ENCODE measurements at places on chromosomes 13 and 19.
A peak's percentile ranks its signal among the peaks of the same experiment; 100 is the strongest.

- no peak for DNase-seq
These were observed 15.8 kb downstream of the TLE2 start for GRCh38 chr19:3013263-3013725.

GRCh38 chr13:51960766-51961165 lies 50.5 kb downstream of the ATP7B start:
- no peak for DNase-seq

- no peak for DNase-seq
These were observed 28.7 kb downstream of the STK24 start for GRCh38 chr13:98548230-98548629.

DNA sequence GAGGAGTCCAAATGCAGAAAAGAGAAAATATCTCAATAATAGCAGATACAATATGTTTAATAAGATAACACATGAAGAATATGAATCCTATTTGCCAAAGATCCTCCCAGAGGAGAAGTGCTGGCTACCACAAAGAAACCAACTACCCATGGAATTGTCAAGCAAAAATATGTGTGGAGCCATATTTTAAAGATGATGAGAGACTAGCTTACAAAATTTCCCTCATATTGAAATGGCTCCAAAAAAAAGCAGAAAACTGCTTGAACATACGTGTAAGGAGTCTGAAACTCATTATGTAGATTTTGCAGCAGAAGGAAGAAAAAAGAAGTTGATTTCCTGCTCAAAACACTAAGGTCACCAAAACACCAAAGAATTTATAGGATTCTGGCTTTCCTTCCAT lies 94.2 kb downstream of the USP12 start:
- no peak for DNase-seq

- no peak for DNase-seq
These were observed 155.5 kb downstream of the CACNA1A start for GRCh38 chr19:13350759-13351158.

- no peak for DNase-seq
These were observed 7.6 kb upstream of the ERFL start for GRCh38 chr19:41935760-41936415.

DNA sequence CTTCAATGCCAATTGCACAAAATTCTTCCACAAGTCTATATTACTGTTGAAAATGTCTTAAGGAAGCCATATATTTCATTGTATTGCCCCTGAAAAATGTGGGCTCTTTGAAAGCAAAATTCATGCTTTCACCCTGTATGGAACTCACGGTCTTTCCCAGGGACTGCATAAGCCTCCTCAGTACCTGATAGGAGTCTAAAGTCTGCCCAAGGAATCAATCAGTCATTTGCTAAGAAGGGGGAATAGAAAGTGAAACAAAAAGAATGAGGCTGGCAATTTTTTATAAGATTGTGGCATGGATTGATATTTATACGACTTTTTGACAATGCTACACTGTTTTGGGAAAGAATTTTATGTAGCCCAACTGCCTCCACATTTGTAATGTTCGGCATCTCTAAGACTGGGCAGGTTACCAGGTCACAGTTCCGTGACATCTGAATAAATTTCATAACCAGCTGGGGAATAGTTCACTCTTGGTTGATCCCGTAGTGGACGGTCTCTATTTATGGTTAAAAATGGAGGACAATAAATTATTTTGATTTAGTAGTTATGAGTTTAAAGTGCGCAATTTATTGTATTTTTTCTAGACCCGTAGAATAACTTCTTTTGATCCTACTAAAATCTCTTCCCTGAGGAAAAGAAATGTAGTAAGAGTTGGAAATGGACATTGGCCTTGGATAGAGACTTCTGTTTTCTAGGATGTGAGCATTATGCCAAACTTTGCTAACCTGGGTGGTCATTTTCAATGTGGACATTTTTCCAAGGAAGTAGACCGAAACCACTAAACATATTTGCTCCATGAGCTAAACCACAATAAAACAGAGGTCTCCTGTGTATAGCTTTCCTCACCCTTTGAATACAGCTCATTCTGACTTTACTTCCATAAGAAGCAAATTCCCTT lies 1585.4 kb downstream of the EFNB2 start:
- DNase-seq = no peak

DNA sequence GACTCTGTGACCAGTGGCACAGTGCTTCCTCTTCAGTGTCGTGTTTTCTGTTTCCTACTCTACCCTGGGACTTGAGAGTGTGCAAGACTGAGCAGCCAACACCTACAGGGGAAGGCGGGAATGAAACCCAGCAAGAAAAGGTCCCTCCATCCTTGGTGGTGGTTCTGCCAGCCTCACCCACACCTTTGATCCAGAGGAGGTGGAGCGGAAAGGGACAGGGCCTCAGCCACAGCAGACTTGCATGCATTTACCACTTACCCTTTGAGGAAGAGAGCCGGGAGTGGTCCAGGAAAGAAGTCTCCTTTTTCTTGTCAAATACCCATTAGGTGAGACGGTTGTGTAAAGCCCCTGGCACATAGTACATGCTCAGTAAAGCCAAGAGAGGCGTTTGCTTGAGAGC lies 164.8 kb upstream of the ZNF536 start:
- no peak for DNase-seq

GRCh38 chr19:51571599-51571998 lies 516 bp downstream of the ZNF175 start:
- DNase-seq = no peak

DNA sequence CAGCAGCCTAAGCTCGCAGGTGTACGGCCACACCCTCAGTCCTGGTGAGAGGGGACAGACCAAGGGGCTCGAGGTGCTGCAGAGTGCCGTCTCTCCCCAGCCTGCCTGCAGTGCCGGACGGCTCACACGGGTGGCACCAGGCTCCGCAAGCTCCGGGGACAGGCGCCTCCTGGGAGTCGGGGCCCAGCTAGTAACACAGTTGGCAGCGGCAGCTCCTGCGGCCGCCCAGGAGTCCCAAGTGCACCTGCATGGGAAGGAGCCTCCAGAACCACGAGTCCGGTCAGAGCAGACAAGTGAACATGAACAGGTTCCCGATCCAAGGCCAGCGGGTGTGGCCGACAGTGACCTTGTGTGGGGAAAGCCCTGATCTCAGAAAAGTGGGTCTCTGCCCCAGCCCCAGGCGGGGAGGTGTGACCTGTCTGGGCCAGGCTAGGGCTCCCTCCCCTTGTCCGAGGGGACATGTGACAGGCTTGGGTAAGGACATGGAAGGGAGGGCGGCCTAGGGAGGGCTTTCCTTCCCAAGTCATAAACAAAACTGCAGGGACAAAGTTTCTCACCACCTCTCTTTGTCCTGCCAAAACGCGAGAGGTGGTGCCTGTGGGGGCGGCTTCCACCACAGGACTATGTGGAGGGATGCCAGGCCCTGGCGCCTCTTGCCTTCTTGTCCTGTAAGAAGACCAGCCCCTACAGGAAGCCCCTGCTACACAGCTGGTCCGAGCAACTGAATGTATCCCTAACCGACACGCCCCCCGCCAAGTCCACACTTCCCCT lies 46.5 kb downstream of the MLLT1 start:
- DNase-seq = no peak

DNA sequence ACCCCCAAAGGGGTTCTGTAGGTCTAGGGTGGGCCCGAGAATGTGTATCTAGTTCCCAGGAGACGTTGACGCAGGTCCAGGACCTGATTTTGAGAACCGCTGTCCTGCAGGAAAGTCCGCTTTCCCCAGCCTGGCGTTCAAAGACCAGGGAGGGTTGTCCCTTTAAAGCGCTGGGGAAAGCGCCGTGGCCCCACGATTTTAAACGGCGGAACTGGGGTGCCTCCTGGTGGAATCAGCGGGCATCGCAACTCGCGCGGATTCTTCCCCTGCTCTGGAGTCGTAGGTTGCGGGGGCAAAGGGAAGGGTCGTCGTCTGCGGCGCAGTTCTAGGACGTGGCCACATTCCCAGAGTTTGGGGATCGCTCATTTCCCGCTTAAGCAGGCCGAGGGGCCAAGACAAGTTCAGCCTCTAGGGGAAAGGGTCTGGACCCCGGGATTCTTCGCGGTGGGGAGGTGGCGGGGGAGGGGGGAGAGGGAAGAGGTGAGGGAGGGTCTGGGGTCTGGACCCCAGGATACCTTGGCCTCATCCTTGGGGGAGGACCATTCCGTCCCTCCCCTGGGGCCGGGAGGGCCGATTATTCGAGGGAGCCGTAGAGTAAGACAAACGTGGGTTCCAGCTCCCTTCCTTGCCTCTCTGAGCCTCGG lies 7.7 kb downstream of the PNMA8B start:
- DNase-seq = peak; percentile 55

DNA sequence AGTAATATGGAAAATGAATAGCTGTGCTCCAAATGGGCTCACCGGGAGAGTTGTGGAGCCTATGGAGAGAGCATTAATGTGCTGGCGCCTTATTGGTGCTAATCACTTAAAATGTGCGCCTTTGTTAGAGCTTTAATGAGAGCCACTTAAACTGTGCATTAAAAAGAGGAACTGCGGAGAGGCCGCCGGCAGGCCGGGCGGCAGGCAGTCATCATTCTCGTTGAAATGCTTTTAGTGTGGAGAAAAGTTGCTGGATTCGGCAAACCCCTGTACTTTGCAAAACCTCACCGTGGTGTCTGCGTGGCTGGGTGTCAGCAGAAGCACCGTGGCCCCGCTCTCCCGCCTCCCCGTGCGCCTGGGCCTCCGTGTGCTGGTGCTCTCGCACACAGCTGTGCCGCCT lies 105.5 kb downstream of the KDM4B start:
- DNase-seq = no peak

DNA sequence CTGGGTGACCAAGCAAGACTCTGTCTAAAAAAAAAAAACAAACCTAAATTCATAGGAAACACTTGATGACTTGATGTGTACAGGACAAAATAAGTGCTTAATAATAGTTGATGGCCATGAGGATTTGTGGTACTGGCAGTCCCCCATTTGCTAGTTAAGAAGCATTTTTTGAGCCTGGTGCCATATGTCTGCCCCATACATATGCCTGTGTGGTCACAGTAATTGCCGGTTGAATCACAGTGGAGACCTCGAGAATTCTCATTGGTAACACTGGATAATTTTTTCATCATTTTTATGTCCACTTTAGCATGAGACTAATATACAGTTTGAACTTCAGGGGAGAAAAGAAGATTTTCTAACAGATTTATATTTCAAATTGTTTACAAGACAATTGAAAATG lies 79.2 kb downstream of the LRCH1 start:
- no peak for DNase-seq

- no peak for DNase-seq
These were observed 143.9 kb downstream of the COL4A1 start for GRCh38 chr13:110162866-110163658.

- DNase-seq = no peak
These were observed 803.6 kb downstream of the DIAPH3 start for GRCh38 chr13:59360108-59360507.

DNA sequence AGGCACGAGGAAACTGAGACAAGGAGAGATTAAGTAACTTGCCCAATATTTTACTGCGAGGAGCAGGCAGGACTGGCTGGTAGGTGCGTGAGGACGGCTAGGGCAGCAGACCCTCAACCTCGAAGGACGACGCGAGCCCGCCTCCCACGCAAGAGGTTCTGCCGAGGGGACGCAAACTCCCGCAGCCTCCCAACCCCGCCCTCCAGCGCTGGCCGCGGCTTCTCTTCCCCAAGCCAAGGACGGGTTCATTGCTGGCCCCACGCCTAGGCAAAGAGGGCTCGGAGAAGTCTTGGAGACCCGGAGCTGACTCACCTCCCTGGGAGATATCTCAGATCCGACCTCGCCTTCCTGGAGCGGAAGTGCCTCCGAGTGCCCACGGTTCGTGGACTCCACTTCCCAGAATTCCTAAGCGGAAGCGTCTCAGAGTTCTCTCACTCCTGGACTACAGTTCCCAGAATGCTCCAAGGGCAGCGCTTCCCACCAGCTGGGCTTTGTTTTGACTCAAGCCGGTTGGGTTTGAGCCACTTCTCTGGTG lies at the start of gene ZNF235:
Gene ZNF235, minus strand, starts transcription at position 367 of the 535 bp plus-strand sequence. CDS start 1,621 bp downstream, outside the sequence.
- DNase-seq = peak; percentile 27

DNA sequence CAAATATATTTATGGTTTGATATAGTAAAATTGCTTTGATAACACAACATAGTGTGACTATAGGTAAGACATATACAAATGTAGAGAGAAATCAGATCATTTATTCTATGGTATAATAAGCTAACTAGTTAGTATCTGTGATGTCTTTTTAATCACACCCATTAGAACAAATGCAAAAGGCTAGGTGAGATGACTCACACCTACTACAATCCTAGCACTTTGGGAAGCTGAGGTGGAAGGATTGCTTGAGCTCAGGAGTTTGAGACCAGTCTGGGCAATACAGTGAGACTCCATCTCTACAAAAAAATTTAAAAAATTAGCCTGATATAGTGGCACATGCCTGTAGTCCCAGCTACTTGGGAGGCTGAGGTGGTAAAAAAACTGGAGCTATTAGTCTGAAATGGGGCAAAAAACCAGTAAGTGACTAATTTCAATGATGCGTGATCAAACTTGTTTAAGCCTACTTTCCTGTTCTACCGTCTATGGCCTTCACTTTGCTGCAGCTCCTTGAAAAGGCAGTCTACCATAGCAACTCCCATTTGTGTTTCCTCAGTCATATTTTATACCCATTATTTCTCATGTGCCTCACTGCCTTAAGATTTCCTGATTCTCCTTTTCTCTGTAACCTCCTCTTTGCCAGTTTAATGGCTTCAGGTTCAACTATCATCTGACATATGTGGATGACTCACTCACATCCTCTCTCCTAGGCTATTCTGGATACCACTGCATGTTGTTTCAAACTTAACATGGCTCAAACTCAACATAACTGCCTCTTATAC lies 12.5 kb downstream of the ALG5 start:
- no peak for DNase-seq

DNA sequence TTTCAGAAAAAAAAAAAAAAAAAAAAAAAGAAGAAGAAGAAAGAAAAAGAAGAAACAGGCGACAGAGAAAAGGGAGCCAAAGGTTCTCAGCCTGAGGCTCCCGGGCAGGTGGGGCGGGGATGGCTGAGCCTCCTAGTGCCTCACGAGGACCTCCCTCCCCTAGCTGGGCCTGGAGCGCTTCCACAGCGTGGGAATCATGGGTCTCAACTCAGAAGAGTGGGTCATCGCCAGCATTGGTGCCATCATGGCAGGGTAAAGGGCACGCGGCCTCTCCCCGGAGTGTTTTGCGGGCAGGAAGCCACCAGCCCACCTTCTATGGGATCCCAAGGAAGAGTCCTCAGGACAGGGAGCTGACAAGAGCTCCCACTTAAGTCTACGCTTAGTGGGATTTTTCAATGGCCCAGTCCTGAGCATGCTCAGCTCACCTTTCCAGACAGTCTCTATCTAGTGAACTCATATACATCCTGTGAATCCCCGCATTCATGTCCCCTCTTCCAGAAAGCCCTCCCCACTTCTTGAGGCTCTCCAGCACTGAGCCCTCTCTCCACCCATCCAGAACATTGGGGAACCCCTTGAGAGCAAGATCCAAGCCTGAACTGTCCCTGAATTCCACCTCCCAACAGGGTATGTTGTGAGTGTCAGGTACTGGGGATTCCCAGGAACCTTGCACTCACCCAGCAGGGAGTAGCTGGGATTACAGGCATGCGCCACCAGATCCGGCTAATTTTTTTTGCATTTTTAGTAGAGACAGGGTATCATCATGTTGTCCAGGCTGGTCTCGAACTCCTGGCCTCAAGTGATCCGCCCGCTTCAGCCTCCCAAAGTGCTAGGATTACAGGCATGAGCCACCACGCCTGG lies 69.6 kb downstream of the ACSBG2 start:
- DNase-seq = no peak

GRCh38 chr13:19567820-19568534 lies 6.6 kb upstream of the TPTE2 start:
- no peak for DNase-seq

Measured in central memory CD8-positive, alpha-beta T cell (primary cell).